ENCODE measurements at places on chromosomes 1 and 21. TPM values are rescaled to one million over a fixed set of nuclear protein-coding genes. Genes with fewer than 3 reads are reported as not detected.

OR2T35 gene
- 0.12 TPM for polyA plus RNA-seq

HAO2 gene
- not detected for polyA plus RNA-seq

CFHR5 gene
- not detected for polyA plus RNA-seq

RHCE gene
- polyA plus RNA-seq = 0.33 TPM
